ENCODE measurements at places on chromosomes 6 and 20. TPM values are rescaled to one million over a fixed set of nuclear protein-coding genes. Genes with fewer than 3 reads are reported as not detected.
A peak's percentile ranks its signal among the peaks of the same experiment; 100 is the strongest.

TPX2 gene
- total RNA-seq = 0.99 TPM

SIRPD gene
- not detected for total RNA-seq

PRRT1 gene
- total RNA-seq = 3.3 TPM

PRSS35 gene
- total RNA-seq = not detected

TNNC2 gene
- 0.91 TPM for total RNA-seq

ACAT2 gene
- total RNA-seq = 27.4 TPM

CRISP2 gene
- not detected for total RNA-seq

FOXS1 gene
- total RNA-seq = not detected

TSPO2 gene
- not detected for total RNA-seq

DNA sequence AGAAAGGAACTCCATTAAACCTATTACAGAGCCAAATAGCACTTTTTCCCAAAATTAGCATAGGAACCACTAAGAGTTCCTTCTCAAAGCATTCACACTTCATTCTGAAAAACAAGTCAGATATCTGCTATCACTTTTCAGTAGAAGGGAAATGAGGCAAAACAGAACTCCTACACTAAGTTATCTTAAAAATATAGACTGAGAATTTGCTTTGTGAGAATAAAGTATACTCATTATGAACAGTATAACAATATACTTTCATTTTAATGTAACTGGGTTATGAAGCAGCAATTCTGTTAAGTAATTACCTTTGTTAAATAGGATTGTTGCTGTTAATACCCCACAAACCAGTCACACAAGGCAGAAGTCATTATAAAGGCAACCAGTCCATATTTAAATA is 8.7 kb downstream of the MTRF1L start:
- H3K4me3 ChIP-seq = no peak overlapping the region
- no peaks in the 10 kb centered on the region for H3K4me1 ChIP-seq
- no peak for DNase-seq
- H3K36me3 ChIP-seq = no peaks in the 10 kb centered on the region
- no peak overlapping the region for H3K27ac ChIP-seq
- no peaks in the 10 kb centered on the region for H3K27me3 ChIP-seq

DNA sequence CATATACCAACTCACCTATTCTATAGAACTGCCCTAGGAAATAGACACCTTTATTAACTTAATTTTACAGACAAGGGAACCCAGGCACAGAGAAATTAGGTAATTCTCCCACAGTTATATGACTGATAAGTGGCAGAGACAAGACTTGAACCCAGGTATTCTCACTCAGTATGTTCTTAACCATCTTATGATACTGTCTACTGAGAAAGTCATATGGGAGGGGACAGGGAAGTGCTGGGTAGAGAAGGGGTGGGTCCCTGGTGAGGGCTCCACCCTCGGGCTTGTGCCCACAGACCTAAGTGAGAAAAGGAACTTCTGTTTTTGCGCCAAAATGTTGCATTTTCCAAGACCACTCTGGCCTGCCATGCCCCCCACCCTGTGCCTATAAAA is 123.5 kb downstream of the RNF144B start:
- H3K4me3 ChIP-seq = no peak overlapping the region
- no peak overlapping the region for H3K27ac ChIP-seq
- DNase-seq = no peak
- no peaks in the 10 kb centered on the region for H3K27me3 ChIP-seq

GRCh38 chr20:56702931-56703840 is 74.1 kb downstream of the TFAP2C start:
- H3K27ac ChIP-seq = no peak overlapping the region
- DNase-seq = no peak
- no peak overlapping the region for H3K4me3 ChIP-seq
- no peaks in the 10 kb centered on the region for H3K27me3 ChIP-seq
- no peaks in the 10 kb centered on the region for H3K36me3 ChIP-seq
- no peaks in the 10 kb centered on the region for H3K4me1 ChIP-seq

- H3K36me3 ChIP-seq = peaks cover 6% of the 10 kb centered on the region
- no peaks in the 10 kb centered on the region for H3K27me3 ChIP-seq
- peak overlapping the region; percentile 3 for H3K4me3 ChIP-seq
- peak overlapping the region; percentile 86 for H3K27ac ChIP-seq
- peaks cover 83% of the 10 kb centered on the region for H3K4me1 ChIP-seq
Measured at GRCh38 chr20:50110141-50111047, 2.6 kb downstream of the UBE2V1 start.

DNA sequence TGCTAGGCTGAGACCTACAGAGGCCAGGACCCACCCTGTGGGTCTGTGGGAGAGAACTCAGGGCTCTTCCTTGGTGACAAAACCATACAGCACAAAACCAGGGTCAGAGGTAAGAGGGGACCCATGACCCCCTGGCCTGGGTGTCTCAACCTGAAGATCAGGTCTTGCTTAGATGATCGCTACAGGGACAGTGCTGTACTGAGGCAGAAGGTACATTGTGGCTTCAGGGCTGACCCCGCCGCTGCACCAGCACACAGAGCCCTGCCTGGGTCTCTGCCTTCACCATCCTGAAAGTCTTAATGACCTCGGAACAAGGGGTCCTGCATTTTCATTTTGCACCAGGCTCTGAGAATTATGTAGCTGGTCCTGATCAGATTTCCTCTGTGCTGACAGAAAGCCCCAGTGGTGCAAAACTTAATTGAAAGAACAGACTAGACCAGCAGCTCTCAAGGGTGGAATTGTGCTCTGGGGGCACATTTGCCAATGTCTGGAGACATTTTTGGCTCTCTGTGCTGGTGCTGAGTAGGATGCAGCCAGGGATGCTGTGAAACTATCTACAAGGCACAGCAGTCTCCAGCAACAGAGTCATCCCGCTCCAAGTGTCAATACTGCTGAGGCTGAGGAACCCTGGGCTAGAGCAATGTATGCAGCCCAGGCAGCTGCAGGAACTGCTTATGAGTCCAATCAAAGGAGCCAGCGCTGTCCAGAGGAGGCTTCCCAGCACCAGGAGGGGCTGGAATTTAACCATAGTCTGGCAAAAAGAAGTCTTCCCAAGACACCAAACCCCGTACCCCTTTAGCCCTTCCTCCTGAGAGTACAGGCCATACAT is 254.9 kb downstream of the ERMARD start:
- no peaks in the 10 kb centered on the region for H3K36me3 ChIP-seq
- peaks cover 15% of the 10 kb centered on the region for H3K27me3 ChIP-seq
- DNase-seq = no peak
- no peaks in the 10 kb centered on the region for H3K4me1 ChIP-seq
- no peak overlapping the region for H3K27ac ChIP-seq
- H3K4me3 ChIP-seq = no peak overlapping the region

- H3K36me3 ChIP-seq = no peaks in the 10 kb centered on the region
- no peak for DNase-seq
- H3K27me3 ChIP-seq = no peaks in the 10 kb centered on the region
- H3K27ac ChIP-seq = no peak overlapping the region
- no peaks in the 10 kb centered on the region for H3K4me1 ChIP-seq
Measured at GRCh38 chr6:74480561-74480960, 725.3 kb downstream of the COL12A1 start.

GRCh38 chr6:113971741-113972140 is 793 bp upstream of the HDAC2 start:
- peak overlapping the region; percentile 33 for H3K27ac ChIP-seq
- H3K4me1 ChIP-seq = peaks cover 15% of the 10 kb centered on the region
- H3K36me3 ChIP-seq = no peaks in the 10 kb centered on the region
- no peaks in the 10 kb centered on the region for H3K27me3 ChIP-seq
- no peak for DNase-seq

- H3K27me3 ChIP-seq = peaks cover 35% of the 10 kb centered on the region
- H3K36me3 ChIP-seq = no peaks in the 10 kb centered on the region
- no peak within 1 kb of the TSS for H3K27ac ChIP-seq
- peak within 1 kb of the TSS; percentile 78 for H3K4me3 ChIP-seq
- DNase-seq = no peak
- peaks cover 6% of the 10 kb centered on the region for H3K4me1 ChIP-seq
Measured at GRCh38 chr6:137044366-137045221, at the start of gene IL20RA. Gene IL20RA (minus strand): TSS chr6:137044965. CDS start chr6:137044728, 237 bp downstream.

- H3K4me1 ChIP-seq = no peaks in the 10 kb centered on the region
- no peaks in the 10 kb centered on the region for H3K36me3 ChIP-seq
Measured at GRCh38 chr6:143262859-143263258, 187.6 kb downstream of the ADAT2 start.

GRCh38 chr6:106623039-106623438 is 6.3 kb downstream of the RTN4IP1 start:
- peaks cover under 1% of the 10 kb centered on the region for H3K4me1 ChIP-seq
- H3K4me3 ChIP-seq = no peak overlapping the region
- no peaks in the 10 kb centered on the region for H3K27me3 ChIP-seq
- no peak for DNase-seq
- H3K36me3 ChIP-seq = no peaks in the 10 kb centered on the region
- no peak overlapping the region for H3K27ac ChIP-seq

GRCh38 chr6:39178804-39179203 is 50.5 kb downstream of the KCNK5 start:
- H3K36me3 ChIP-seq = no peaks in the 10 kb centered on the region
- H3K4me1 ChIP-seq = no peaks in the 10 kb centered on the region
- no peak overlapping the region for H3K27ac ChIP-seq
- DNase-seq = no peak
- no peak overlapping the region for H3K4me3 ChIP-seq
- H3K27me3 ChIP-seq = no peaks in the 10 kb centered on the region

- H3K27me3 ChIP-seq = no peaks in the 10 kb centered on the region
- no peaks in the 10 kb centered on the region for H3K36me3 ChIP-seq
- H3K4me1 ChIP-seq = no peaks in the 10 kb centered on the region
- no peak overlapping the region for H3K27ac ChIP-seq
- no peak overlapping the region for H3K4me3 ChIP-seq
Measured at GRCh38 chr6:96675597-96675996, 112.7 kb downstream of the FHL5 start.

- H3K27ac ChIP-seq = no peak overlapping the region
- peaks cover 3% of the 10 kb centered on the region for H3K36me3 ChIP-seq
- H3K4me3 ChIP-seq = no peak overlapping the region
- H3K27me3 ChIP-seq = no peaks in the 10 kb centered on the region
Measured at GRCh38 chr20:35301426-35301825, 9.2 kb upstream of the FAM83C start.

DNA sequence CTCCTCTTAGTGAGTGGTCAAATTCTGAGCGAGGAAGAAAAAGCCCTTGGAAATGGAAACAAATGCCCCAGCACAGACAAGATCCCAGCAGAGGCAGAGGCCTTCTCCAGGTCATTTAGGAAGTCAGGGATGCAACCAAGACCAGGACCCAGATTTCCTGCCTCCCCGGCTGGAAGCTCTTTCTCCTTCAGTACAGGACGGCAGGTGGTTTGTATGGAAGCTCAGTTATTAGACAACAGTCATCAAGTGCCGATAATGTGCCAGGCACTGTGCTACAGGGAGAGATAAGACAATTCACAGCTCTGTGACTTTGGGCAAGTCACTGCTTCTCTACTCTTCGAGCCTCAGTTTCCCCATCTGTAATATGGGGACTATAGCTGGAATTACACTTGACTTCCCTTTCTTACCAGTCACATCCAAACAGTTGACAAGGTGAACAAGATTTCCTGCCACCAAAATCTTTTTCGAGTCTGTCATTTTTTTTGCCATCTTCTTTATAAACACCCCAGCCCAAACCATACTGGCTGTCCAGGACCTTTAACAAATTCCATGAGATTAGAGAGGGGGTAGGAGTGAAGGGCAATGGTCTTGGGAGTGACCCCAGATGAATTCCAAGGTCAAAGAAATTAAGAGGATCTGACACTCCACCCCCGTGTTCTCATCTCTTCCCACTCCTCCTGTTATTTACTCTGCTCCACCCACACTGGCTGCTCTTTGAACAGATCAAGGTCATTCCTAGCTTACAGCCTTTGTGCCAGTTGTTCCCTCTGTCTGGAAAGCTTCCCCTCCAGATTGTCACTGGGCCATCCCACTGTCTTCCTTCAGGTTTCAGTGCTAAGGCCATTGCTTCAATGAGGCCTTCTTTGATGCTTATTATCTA is 6.0 kb downstream of the MMP9 start:
- no peak overlapping the region for H3K27ac ChIP-seq
- H3K36me3 ChIP-seq = no peaks in the 10 kb centered on the region
- peaks cover under 1% of the 10 kb centered on the region for H3K27me3 ChIP-seq
- H3K4me3 ChIP-seq = no peak overlapping the region
- H3K4me1 ChIP-seq = peaks cover 3% of the 10 kb centered on the region

GRCh38 chr20:5080384-5080877 is 39.3 kb downstream of the PCNA start:
- no peak overlapping the region for H3K27ac ChIP-seq
- no peak overlapping the region for H3K4me3 ChIP-seq
- H3K4me1 ChIP-seq = peaks cover 12% of the 10 kb centered on the region
- DNase-seq = no peak
- H3K36me3 ChIP-seq = peaks cover 2% of the 10 kb centered on the region

GRCh38 chr6:137808836-137809315 is 58.2 kb upstream of the TNFAIP3 start:
- H3K4me3 ChIP-seq = no peak overlapping the region
- no peak for DNase-seq

DNA sequence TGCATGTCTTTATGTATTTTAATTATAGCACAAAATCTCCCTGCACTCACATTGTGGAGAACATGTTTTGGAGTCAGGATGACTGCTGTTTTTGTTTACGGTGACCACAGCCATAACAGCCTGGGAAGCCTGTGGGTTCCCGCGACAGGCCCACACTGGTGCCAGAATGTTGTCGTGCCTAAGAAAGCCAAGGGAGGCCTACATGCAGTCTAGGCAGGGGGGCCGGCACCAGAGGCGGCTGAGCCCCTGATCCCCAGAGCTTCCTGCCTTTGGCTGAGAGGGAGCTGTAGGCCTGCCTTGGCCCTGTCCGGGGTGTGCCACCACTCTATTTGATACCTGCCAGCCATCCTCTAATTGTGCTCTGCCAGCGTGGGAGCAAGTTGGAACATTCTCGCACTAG is 46.7 kb downstream of the TBC1D7 start:
- no peak overlapping the region for H3K4me3 ChIP-seq
- no peak for DNase-seq
- no peaks in the 10 kb centered on the region for H3K36me3 ChIP-seq
- H3K27ac ChIP-seq = no peak overlapping the region
- H3K27me3 ChIP-seq = no peaks in the 10 kb centered on the region
- H3K4me1 ChIP-seq = peaks cover 4% of the 10 kb centered on the region

DNA sequence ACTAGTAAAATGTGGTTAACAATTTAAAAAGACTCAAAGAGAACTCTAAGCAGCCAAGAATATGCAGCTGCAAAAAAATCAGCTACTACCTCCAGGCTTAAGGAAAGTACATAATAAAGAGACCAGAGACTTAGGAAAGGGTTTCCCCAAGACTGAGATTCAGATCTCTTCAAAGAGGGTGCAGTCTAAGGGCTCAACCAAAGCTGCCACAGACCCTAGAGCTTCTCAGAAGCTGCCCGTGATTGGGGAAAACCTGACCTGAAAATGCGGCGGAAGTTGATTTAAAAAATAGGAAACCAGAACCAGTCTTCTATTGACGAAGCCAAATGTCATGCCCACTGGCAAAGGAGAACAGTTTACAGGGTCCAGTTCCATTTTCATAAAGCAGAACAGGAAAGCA is 516.8 kb upstream of the MARCKS start:
- H3K4me3 ChIP-seq = no peak overlapping the region
- H3K36me3 ChIP-seq = no peaks in the 10 kb centered on the region
- no peak overlapping the region for H3K27ac ChIP-seq
- DNase-seq = no peak
- no peaks in the 10 kb centered on the region for H3K4me1 ChIP-seq

GRCh38 chr20:19820555-19821211 is 62.6 kb downstream of the RIN2 start:
- no peaks in the 10 kb centered on the region for H3K27me3 ChIP-seq
- H3K4me1 ChIP-seq = no peaks in the 10 kb centered on the region
- no peak overlapping the region for H3K4me3 ChIP-seq
- H3K27ac ChIP-seq = no peak overlapping the region

- H3K27ac ChIP-seq = no peak overlapping the region
- H3K4me3 ChIP-seq = no peak overlapping the region
- H3K36me3 ChIP-seq = no peaks in the 10 kb centered on the region
- peaks cover 16% of the 10 kb centered on the region for H3K4me1 ChIP-seq
- DNase-seq = no peak
Measured at GRCh38 chr6:117477988-117478852, 4.3 kb upstream of the DCBLD1 start.

Measured in T-cell (primary cell).